SW 1271 (cell line): ENCODE measurements at places on chromosomes 6 and 20.

GRCh38 chr20:24816431-24816830 is 132.6 kb upstream of the CST7 start:
- no peak for DNase-seq

DNA sequence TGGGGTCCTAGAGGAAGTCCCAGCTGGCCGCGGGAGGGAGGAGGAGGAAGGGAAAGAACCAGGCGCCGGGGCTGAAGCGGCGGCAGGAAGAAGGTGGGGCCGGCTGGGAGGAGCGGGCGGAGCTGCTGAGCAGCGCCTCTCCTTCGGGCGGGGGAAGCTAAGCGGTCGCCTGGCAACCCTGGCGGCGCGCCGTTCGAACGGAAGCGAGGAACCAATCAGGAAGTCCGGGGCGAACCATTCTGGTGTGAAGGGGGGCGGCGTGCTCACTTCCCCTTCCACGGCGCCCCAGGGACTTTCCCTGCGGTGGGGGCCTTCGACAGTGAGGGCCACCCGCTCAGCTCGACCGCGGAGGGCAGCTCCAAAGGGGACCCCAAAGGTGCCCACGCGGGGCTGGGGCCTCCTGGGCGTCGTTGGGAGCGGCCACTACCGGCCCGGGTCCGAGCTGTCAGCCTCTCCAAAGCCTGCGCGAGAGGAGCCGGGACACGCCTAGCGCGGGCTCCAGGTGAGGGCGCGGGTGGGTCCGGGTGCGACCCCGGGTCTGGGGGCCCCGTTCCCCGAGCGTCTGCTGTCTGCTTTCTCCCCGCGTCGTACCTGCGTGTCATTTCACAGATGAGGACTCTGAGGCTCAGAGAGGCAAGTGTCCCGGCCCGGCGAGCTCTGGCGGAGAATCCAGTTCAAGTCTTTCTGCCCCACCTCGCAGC is at the start of gene FAM110A:
Gene FAM110A, plus strand, starts transcription at position 266 of the 701 bp plus-strand sequence. CDS start 11,090 bp downstream, outside the sequence.
- DNase-seq = peak; percentile 91

DNA sequence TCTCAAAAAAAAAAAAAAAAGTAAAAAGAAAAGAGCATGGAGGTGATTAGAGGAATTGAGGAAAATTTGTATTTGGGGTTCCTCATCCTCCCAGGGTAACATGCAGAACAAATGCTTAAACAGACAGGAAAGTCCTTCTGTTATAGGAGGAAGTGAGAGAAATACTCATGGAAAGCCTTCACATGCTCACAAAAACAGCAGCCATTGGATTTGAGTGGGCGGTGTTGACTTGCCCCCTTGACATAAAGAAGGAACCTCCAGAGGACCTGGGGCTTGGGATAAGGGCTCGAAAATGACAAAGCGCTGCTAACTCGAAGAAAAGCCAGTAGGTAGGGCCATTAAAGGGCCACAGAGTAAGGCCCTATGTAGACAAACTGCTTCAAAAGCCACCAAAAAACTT is 17.5 kb upstream of the SAMHD1 start:
- no peak for DNase-seq

- DNase-seq = no peak
Observed at GRCh38 chr6:3442431-3443220, 14.2 kb downstream of the SLC22A23 start.

GRCh38 chr6:108432792-108433191 is 127.9 kb upstream of the FOXO3 start:
- no peak for DNase-seq

- no peak for DNase-seq
Observed at GRCh38 chr6:45507186-45507585, 129.5 kb upstream of the SUPT3H start.

GRCh38 chr20:5448449-5449118 is 131.8 kb upstream of the PROKR2 start:
- peak; percentile 15 for DNase-seq

DNA sequence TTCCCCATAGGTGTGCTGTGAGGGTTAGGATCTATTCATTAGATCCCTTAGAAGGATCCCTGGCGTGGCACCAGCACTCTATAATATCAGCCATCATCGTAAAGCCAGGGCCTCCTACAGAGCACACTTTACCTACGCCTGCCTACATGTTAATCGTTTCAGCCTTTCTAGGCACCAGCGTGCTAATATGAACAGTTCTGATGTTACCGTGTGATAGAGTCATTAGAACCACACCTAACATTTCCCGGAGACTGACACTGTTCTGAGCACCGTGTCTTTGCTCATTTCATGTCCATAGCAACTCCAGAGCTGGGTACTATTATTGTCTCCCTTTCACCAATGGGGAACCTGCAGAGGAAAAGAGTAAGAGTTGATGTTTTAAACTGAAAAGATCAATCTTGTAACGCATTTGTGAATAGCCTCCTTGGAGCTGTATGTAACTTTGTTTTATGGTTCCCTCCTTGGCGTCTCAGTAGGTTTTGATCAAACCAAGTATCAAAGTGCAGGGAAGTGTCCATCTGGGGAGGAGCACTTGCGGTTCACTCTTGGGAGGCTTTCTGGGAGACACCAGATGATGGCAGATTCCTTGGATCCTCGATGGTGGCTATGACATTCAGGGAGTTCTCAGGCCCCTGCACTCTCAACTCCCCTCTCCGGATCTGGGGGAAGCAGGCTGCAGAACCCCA is 73.8 kb upstream of the KCNG1 start:
- DNase-seq = no peak

- no peak for DNase-seq
Observed at GRCh38 chr6:98717322-98717877, 117.0 kb upstream of the POU3F2 start.

- no peak for DNase-seq
Observed at GRCh38 chr20:23096097-23096496, 10.0 kb upstream of the CD93 start.

DNA sequence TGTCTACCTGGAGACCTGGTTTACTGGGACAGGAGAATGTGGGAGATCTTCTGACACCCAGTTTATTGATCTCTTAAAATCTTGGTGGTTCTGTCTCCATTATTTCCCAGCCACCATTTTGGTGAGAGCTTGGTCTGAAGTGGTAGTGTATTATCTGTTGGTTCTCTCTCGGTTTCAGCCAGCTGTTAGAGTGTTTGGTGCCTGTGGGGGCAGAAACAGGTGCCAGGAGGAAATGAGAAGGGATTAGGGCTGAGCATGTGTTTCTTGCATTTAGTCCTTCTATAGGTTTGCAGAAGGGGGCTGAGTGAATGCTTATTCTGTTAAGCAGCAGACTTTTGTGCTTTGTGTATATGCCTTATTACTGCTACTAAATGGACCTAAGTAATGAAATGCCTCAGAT is 9.6 kb downstream of the JARID2 start:
- DNase-seq = no peak

- no peak for DNase-seq
Observed at GRCh38 chr6:79610306-79611009, 20.7 kb upstream of the SH3BGRL2 start.

- no peak for DNase-seq
Observed at GRCh38 chr20:62786157-62786556, 10.1 kb upstream of the MRGBP start.

DNA sequence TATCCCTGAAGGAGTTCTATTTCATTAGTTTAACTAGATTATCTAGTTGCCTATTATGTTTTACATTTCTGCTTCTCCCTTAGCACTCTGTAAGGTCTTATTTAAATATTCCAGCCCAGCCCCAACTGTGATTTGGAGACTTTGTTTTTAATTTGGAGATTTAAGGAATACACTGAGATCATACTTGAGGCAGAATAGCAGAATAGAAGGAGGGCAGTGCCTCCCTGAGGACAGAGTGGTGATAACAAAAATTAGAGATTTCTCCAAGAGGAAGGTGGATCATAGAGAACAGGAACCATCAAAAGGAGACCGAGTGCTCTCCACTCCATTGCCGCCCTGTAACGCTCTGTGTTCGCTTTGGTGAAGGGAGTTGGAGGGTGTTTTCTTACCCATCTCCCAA is 14.8 kb upstream of the CD164 start:
- DNase-seq = no peak

- no peak for DNase-seq
Observed at GRCh38 chr6:144065213-144065660, 30.1 kb downstream of the SF3B5 start.

DNA sequence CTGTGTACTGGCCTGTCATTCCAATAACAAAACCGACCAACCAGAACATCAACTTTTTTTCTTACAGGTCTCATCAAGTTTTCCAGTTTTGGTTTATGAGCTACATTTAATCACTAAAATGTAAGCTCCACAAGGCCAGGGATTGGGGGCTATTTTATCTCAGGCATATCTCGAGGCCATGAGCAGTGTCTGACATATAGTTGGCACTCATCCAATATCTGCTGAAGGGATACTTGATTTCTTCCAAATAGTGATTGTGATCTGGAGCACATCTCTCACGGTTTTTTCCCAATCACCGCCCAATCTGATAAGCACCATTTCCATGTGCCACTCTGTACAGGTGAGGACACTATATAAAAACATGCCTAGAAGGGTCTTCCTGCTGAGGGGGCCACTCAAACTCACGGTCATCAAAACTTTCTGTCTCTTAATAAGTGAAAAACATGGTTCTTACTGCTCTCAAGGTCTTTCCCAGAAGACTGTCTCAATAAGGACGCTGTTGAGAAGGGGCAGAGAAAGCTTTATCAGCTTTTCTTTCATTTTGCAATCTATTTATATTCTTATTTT is 65.5 kb downstream of the MAN1A1 start:
- DNase-seq = no peak

DNA sequence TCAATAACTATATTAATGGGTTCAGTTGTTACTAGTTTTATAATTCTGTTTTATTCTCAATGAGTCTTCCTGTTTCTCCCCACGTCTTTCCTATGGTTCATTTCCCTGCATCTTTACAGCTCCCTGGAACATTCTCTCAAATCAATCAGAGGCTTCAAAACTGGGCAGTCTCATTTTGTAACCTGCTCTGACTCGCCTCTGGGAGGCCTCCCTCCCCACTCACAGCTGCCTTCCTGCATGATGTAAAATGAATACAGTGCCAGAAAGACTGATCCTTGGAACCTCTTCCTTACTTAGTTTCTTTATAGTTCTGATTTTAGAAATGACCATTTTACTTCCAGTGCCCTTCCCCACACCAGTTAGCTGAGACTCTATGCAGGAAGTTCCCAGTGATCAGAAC is 103.9 kb downstream of the ESR1 start:
- DNase-seq = no peak

GRCh38 chr6:71038711-71039344 is 82.0 kb upstream of the B3GAT2 start:
- no peak for DNase-seq

DNA sequence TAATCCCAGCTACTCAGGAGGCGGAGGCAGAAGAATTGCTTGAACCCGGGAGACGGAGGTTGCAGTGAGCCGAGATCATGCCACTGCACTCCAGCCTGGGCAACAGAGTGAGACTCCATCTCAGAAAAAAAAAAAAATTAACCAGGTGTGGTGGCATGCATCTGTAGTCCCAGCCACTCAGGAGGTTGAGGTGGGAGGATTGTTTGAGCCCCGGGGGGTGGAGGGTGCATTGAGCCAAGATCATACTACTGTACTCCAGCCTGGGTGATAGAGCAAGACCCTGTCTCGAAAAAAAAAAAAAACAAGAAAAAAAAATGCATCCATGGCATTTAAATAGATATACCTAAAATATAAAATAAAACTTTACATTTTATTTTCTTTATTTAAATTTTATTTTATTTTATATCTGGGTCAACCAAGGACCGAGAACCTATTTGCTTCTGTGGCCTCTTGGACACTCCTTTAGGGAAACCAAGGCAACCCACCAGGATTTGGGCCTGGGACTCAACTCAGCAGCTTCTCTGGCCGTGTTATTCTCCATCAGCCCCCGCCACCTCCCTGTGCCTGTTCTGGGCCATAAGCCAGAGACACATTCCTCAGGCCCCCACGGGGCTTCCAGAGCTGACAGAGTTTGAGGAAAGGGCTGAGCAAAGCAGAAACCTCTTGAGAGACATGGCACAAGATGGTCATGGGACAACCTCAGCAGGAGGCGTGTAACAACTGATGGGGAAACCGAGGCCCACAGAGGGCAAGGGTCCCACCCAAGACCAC is 6.2 kb downstream of the SNTA1 start:
- DNase-seq = no peak

- DNase-seq = no peak
Observed at GRCh38 chr6:36599791-36600209, 5.6 kb downstream of the SRSF3 start.

- DNase-seq = no peak
Observed at GRCh38 chr20:17636523-17637412, 45.3 kb downstream of the RRBP1 start.

DNA sequence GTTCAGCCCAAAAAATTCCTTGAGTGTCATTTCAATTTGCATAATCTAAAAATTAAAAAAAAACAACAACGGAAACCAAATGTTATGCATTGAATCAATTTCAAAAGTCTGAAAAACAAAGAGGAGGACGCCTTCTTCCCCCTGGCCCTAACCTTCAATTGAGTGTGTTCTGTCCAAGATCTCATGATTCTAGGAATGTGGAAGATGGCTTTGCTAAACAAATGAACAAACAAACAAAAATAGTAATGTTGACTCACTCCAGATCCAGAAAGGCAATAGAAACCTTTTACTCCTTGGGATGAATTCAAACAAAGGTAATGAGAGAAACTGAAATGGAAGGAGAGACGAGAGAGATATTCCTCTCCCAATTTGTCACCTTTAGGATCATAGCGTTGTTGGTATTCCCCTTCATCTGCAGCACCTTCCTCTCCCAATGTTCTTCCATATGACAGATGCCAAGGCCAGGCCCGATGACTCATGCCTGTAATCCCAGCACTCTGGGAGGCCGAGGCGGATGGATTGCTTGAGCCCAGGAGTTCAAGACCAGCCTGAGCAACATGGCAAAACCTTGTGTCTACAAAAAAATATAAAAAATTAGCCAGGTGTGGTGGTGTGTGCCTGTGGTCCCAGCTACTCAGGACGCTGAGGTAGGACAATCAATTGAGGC is 109.2 kb upstream of the ADGRF1 start:
- no peak for DNase-seq

DNA sequence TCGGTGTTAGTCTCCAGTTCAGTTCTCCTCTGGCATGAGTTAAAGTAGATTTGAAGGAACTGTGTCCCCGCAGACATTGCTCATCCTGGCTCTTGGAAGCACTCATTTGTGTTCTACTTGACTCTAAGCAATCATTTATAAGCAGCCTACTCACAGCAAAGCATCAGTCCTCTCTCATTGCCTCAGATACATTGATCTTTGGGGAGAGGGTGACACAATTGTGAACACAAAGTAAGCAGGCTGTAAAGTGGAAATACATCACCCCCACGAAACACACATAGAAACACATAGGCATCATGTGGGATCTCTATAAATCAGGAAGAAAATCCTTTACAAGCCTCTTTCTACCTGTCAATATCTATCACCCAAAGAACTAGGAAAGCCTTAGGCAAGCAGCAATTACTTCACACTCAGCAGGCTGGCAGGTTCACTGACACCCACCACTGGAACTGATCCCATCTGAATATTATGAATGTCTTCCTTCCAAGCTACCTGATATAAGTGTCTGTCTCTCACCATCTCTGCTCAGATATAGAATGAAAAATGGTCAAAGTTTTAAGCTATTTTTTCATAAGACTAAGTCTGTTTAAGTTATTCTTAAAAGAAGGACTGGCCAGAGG is 675.8 kb downstream of the HACE1 start:
- no peak for DNase-seq

- DNase-seq = no peak
Observed at GRCh38 chr20:1937316-1937976, 42.2 kb downstream of the SIRPA start.
